CD8-positive, alpha-beta memory T cell (primary cell): ENCODE measurements at places on chromosomes 12 and 14.

GRCh38 chr12:12518919-12519318, 43.7 kb downstream of the DUSP16 start:
- no peak for DNase-seq

DNA sequence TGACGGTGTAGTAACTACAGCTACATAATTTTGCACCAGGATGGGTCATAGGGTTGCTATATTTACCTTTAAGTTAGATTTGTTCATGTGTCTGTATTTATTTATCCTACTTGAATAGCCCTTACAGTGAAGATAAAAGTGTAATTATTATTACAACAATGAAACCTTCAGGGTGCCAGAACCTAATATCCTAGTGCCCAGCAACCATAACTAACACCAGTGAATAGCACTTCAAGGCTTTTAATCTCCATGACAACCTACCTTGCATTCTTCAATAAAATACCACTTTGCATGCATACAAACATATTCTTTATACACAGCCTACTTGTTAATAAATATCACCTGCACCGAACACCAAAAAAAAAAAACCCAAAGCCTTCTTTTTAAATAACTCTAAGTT, 58.7 kb upstream of the G2E3 start:
- DNase-seq, result no peak

DNA sequence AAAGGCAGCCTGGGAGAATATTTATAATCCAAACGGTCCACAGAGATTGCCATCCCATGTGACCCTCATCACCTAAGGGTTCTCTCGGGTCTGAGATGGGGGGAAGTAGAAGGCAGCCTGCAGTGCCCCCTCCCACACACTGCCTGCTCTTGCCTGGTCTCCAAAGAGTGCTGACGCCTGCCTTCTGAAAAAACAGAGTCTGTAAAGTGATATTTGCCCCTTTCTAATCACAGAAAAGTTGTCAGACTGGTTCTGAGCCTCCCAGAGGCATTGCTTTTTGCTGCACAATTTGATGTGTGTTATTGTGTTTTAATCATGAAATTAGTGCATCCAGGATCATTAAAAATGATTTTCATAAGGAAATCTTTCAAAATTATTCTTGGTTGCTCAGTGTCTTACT, 59.2 kb downstream of the TMEM30B start:
- no peak for DNase-seq

GRCh38 chr14:63986789-63987533, 134.2 kb downstream of the SYNE2 start:
- no peak for DNase-seq

- DNase-seq, result no peak
Observed at GRCh38 chr12:118166946-118167345, 31.0 kb downstream of the PEBP1 start.

DNA sequence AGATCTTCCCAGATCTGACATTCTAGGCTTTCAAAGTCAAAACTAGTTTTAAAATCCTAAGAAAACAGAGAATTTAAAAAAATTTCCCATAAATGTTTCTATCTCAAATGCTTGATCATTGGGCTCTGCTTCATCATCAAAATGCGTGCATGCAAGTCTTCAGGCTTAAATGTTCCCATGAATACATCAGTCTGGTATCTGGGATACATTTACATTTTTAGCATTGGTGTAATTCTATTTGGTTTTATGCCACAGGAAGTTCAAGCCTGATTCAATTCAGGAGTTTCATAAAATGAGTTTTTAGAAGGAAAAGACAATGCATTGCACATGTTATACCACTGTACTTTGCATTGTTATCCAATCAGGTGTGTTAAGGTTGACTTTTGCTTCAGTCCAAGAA, 336.4 kb downstream of the PCNX1 start:
- no peak for DNase-seq

- no peak for DNase-seq
Observed at GRCh38 chr12:53733807-53734200, 6.6 kb upstream of the CALCOCO1 start.
